ENCODE measurements at places on chromosomes 3 and 15. TPM values are rescaled to one million over a fixed set of nuclear protein-coding genes. Genes with fewer than 3 reads are reported as not detected.

GRCh38 chr3:151387842-151388241, 3.3 kb upstream of the P2RY12 start:
- no peak for DNase-seq

GRCh38 chr3:67897351-67898336, 243.2 kb upstream of the SUCLG2 start:
- DNase-seq, result no peak

GRCh38 chr15:94610069-94610468, 378.7 kb downstream of the MCTP2 start:
- DNase-seq, result peak; percentile 29

- no peak for DNase-seq
These were observed 96.5 kb upstream of the TNFAIP8L3 start for GRCh38 chr15:51191072-51191670.

Gene CYP1A1
- total RNA-seq, result 0.29 TPM

GRCh38 chr3:76872999-76873398, 166.9 kb upstream of the ROBO2 start:
- DNase-seq, result no peak

Gene SLC22A13
- total RNA-seq, result 0.78 TPM

Gene TRIM42
- total RNA-seq, result not detected

DNA sequence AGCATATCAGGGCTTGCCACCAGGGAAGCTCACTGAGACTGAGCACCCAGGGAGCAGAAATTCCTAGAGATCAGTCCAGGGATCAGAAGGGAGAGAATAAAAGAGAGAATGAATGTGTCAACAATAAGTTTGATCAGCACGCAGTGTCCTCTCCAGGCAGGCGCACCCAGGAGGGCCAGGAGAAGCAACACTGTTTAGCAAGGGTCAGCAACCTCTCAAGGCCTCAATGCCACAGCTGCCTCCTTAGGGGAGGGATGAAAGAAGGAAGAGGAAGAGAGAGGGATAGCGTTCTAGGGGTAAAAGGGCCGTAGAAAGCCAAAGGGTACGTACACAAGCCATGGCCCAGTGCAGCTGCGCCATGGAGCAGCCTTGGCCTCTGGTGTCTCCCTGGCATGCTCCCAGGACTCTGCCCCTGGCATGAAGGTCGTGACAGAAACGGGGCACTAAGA, 399.8 kb downstream of the SHQ1 start:
- no peak for DNase-seq

Gene SEMA3G
- total RNA-seq, result 0.13 TPM

DNA sequence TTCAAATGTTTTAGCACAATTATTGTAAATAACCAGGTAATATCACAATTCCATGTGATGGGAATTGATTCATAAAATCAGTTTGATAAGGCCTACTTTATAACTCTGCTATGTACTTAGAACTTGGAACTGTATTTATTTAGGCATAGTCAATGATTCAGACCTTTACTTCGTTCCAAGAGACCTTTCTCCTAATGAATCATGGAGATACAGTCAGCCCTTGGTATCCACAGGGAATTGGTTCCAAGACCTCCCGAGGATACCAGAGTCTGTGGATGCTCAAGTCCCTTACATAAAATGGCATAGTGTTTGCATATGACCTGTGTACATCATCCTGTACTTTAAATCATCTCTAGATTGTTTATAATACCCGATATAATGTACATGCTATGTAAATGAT, 60.8 kb upstream of the UMPS start:
- DNase-seq, result no peak

Gene PATL2
- total RNA-seq, result 11.1 TPM

GRCh38 chr3:11010426-11011165, 18.0 kb downstream of the SLC6A1 start:
- no peak for DNase-seq

- no peak for DNase-seq
These were observed 98.1 kb upstream of the UBE2E2 start for GRCh38 chr3:23105048-23105447.

- no peak for DNase-seq
These were observed 141.5 kb upstream of the TPM1 start for GRCh38 chr15:62901087-62901486.

Gene ABHD10
- total RNA-seq, result 37.7 TPM

- no peak for DNase-seq
These were observed 115.9 kb upstream of the PRR20G start for GRCh38 chr3:127403795-127404194.

DNA sequence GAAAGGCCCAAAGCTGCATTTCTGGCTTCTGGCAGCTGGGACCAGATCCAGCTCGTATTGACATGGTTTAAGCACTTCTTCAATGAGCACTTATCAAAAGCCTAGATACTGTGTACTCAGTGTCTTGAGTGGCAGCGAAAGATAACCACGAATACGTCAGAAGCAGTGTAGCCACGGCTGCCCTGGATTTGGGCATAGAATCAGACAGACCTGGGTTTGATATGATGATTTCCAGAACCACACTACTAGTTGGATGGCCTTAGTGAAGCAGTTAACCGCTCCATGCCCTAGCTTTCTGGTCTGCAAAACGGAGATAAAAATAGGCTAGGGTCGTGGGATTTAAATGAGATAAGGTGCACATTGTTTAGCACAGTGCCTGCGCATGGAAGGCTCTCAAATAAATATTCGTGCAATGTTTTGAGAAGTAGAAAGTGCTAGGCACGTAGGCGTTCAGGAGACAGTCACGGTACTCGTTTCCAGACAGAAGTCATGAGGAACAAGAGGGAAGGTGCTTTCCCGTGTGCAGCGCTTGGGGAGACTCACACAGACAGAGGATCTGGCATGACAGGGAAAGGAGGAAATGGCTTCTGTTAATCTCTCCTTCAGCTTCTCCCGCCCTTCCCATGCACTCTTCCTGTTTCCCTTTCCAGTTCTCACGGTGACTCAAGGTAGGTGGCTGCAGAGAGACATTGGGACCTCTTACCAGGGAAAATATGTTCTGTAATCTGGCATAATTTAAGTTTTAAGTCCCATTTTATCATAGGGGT, 70.3 kb downstream of the CCNL1 start:
- no peak for DNase-seq

DNA sequence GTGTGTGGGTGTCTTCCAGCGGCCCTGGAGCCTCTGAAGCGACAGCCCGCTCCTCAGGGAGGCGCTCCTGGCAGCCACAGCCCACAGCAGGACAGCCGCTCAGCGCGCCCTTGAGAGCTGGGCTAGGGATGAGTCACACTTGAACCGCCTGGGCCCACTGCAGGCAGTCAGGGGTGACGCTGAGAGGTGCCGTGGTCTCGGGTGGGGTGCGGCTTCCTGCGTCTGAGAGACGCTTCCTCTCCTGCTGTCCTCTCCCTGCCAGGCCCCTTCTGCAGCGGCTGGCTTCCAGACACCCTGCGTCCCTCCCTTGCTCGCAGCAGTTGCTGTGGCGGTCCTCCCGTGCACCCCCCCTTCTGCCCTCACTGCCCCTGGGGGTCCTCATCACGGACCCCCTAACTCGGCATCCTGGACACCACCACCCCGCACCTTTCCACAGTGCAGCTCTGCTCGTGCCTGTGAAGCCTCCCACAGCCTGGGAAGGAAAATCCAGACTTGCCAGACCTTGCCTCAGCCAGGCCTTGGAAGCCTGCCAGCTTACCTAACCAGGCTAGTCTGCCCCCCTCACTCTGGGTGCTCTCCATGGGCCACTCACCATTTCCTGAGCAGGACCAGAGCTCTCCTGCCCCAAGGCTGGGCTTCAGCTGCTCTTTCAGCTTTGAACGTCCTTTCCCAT, 1.1 kb upstream of the SPTBN5 start:
- DNase-seq, result peak; percentile 77

- no peak for DNase-seq
These were observed 90.2 kb downstream of the NTRK3 start for GRCh38 chr15:88166082-88166993.

- DNase-seq, result no peak
These were observed 278.5 kb upstream of the UMPS start for GRCh38 chr3:124451630-124452317.

- no peak for DNase-seq
These were observed 97.7 kb upstream of the NUDT16 start for GRCh38 chr3:131283862-131284261.

DNA sequence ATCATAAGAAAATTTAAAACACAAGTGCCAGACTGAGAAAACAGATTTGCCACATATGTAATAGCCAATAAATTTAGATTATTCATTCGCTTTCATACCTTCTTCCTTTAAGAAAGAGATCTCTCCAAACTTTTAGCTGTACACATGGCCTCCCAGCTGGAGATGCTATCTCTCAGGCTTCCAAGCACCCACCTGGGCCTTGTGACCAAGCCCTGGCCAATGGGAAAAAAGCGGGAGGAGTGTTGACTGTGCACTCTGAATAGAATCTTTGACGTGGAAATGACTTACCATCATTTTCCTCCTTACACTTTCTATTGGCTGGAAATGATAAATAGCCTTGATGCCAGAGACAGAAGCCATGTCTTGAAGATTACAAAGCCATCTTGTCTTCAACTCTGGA, 1106.6 kb downstream of the TBL1XR1 start:
- DNase-seq, result no peak

- DNase-seq, result no peak
These were observed 45.1 kb downstream of the KPNA1 start for GRCh38 chr3:122469659-122470058.

DNA sequence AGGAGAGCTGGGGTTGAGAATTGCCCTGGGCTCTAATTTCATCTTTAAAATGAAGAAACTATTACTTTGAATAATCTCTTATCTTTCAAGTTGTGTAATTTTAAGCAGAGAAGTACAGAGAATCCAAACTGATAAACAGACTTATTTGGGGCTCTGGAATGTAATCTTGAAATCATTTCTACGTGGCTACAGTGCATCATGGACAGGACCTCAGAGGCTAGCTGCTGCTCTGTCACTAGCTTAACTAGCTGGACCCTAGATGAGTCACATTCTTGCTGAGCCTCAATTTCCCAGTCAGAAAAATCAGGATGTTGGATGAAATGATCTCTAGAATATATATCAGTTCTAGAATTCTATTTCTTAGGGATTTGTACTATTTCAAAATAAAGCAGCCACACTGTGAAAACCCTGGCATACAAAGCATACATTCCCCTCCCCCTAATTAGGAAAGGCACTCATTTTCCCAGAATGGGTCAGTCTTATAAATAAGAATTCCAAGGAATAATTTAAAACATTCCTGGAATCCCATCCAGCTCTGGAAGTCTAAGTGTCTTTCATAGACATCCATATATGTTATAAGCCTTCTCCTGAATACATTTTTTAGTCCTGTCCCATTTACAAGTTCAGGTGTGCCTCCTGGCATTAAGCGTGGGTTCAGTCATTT, 47.2 kb downstream of the RASGRP1 start:
- DNase-seq, result no peak

Gene SLC41A3
- total RNA-seq, result 17.3 TPM

Measured in activated T-helper 1 cell treated with anti-CD3 and anti-CD28 coated beads, Interleukin-12 subunit alpha, Interleukin-12 subunit beta, Interleukin-2, Interleukin-4 antibody, amounts not matched to agents 30 ng/mL and 10 ng/mL and 1 ng/mL, durations not matched to agents 14 hours and 24 hours and 36 hours (primary cell).